ENCODE measurements at places on chromosomes 5 and 9.

GRCh38 chr9:136516191-136516654 lies 29.6 kb downstream of the NOTCH1 start:
- no peak for DNase-seq

- no peak for DNase-seq
Measured at GRCh38 chr5:61586096-61587084, 254.3 kb downstream of the ZSWIM6 start.

DNA sequence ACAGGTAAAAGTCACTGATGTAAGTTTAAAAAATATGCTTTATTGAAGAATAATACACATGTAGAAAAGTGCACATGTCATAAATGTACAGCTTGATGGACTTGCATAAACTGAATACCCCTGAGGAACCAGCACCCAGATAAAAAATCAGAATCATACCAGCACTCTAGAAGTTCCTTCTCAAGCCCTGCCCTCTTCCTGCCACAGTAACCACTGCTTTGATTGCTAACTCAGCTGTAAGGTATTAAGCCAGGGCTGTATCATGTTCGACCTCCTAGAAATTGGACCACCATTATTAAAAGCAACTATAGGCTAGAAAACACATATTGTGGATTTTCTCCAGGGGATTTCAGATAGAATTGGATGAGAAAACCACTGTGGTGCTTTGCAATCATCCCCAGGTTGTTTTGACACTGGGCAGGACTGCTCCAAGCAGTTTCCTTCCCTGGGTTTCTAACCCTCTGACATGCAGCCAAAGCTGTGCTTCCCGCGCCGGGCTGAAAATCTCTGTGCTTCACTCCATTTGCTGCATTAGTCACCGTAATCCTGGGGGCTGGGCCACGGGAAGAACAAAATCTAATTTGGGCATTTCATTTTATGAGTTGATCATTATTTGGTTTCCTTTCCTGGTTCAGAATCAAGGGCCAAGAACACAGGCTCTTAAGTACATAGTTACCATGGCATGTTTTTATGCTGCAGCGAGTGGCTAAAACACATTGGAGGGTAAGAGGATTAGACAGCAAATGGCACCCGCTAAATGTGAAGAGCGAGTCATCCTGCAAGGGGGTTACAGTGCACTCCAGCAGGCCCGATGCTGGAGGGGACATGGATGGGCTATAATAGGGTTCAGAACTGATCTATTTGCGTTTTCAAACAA lies 139.4 kb upstream of the IL12B start:
- DNase-seq = no peak

DNA sequence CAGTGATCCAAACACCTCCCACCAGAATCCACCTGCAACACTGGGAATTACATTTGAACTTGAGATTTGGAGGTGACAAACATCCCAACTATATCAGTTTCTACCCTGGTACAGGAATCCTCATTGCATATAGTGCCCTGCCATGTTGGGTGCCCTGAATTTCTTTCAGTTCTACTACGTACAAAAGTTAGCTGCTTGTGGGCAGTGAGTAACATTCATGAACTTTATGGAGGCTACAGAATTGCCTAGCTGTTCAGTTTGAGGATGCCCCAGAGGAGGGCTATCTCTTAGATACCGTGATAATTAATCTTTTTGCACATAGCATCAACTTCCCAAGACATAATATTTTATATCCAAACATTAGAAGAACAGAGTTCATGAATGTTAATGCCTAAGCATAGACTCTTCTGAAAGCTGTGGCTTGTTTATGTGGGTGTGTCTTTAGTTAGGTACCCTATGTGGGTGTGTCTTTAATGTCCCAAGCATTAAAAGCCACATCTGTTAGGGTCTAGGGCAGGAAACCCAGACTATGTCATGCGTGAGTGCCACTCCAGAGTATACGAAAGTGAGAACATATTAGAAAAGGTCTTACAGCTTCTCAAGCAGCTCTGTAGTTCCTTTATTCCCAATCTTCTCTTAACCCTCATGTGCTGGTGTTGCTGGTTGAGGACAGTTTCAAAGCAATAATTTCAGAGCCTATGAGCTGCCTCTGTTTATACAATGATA lies 47.0 kb upstream of the CHD1 start:
- no peak for DNase-seq

GRCh38 chr9:99180199-99180598 lies 41.5 kb downstream of the ALG2 start:
- no peak for DNase-seq

GRCh38 chr5:34544403-34544802 lies 111.7 kb upstream of the RAI14 start:
- DNase-seq = no peak

- no peak for DNase-seq
Measured at GRCh38 chr5:132227485-132228240, at the start of gene P4HA2. P4HA2 (minus strand) TSS chr5:132227853; CDS start chr5:132218626, 9,227 bp downstream.

DNA sequence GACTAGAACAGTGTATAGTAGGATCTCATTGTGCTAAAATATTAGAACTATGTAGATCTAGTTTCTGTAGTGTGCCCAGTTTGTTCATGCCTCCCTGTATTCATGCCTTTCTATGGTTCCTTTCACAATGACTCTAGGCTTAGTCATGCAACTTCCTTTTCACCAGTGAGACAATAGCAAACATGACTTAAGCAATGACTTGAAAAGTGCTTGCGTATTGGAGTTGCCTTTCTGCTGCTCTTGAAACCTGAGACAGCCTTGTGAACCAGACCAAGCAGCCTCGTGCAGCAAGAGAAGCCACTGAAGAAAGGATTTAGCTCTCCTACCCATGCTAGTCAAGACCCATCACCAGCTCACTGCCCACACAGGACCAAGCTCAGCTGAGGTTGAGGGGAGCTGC lies 294.5 kb upstream of the TAS2R1 start:
- peak; percentile 99 for DNase-seq

- DNase-seq = no peak
Measured at GRCh38 chr5:9898319-9898718, 268.2 kb upstream of the TAS2R1 start.

DNA sequence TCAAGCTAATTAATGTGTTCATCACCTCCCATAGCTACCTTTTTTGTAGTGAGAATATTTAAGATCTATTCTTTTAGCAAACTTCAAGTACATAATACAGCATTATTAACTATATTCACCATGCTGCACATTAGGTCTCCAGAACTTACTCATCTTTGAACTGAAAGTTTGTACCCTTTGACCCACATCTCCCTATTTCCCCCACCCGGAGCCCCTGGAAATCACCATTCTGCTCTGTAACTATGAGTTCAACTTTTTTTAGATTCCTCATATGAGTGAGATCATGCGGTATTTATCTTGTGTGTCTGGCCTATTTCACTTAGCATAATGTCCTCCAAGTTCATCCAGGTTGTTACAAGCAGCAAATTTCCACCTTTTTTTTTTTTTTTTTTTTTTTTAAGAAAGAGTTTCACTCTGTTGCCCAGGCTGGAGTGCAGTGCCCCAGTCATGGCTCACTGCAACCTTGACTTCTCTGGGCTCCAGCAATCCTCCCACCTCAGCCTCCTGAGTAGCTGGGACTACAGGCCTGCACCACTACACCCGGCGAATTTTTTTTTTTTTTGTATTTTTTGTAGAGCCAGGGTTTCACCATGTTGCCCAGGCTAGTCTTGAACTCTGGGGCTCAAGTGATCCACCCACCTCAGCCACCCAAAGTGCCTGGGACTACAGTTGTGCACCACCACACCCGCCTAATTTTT lies 100.4 kb upstream of the SAP30L start:
- no peak for DNase-seq

GRCh38 chr9:36316049-36316448 lies 57.8 kb upstream of the GNE start:
- no peak for DNase-seq
